ENCODE measurements at places on chromosomes 11 and 22.

GRCh38 chr11:66864924-66865697 lies 8.2 kb downstream of the LRFN4 start:
- no peak for DNase-seq

GRCh38 chr22:19625331-19626041 lies 88.8 kb upstream of the SEPTIN5 start:
- DNase-seq, result no peak

DNA sequence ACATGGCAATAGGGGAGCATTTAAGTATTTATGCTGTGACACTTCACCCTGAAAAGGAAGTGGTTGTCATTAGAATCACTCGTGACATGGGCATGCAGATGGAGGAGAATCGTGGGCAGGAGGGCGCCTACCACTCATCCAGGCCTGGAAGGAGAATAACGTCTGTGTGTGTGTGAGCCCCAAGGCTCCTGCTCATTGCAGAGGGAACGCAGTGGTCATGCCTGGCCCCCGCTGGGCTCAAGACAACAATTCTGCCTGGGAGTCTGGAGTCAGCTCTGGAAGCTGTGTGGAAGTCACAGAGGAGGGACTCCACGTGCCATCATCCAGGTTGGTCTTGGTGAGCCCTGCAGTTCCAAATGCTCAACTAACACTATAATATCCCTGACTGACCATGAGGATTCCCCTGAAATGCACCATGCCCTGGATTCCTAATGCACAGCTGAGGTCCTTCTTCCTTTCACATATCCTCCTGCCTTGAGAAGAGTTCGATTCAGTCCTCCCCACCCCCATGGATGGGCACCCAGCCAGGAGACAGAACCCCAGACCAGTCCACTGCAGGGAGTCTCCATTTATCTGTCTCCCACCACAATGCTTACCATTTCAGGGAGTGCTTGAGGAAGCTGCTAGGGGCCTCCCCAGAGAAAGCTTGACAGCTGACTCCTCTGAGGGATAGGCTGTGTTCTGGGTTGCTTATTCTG lies 446.9 kb upstream of the B3GAT1 start:
- DNase-seq, result no peak

- DNase-seq, result no peak
Observed at GRCh38 chr11:35937111-35937510, 6.8 kb upstream of the LDLRAD3 start.

DNA sequence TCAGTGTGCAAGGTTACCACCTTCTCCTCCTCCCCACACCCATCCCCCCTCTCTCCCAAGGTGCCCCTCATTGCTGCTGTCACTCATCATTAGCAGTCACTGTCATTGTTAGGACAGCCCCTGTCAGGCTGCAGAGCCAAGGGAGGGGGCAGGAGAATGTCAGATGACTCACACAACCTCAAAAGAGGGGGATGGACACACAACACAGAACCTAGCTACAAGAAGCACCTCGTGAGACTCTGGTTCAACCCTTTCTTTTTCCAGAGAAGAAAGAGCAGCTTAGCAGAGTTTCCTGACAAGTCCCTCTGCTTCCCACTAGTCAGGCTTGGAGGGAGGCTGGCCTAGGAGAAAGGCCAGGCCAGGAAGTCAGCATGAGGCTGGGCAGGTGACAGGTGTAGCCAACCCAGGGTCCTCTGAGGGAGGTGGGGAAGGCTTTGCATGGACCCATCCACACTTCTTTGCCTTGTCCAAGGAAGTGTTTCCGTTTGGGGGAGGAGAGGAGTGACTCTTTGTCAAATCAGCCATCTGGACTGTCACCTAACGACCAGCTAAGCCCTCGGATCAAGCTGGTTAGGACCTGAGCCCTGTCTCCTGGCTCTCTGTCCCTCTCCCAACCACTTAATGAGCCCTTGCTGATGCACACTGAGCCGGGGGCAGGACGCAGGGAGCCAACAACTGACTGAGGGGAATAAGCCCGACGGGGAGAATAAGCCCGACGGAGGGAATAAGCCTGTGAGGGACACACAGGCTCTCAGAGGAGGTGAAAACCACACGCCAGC lies 18.3 kb downstream of the ADORA2A start:
- no peak for DNase-seq

DNA sequence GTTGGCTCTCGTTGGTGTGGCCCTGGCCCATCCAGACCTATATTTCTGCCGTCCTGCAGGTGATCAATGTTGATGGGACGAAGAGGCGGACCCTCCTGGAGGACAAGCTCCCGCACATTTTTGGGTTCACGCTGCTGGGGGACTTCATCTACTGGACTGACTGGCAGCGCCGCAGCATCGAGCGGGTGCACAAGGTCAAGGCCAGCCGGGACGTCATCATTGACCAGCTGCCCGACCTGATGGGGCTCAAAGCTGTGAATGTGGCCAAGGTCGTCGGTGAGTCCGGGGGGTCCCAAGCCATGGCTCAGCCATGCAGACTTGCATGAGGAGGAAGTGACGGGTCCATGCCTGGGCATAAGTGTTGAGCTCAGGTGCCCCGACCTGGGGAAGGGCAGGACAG lies 57.1 kb upstream of the PPP6R3 start:
- DNase-seq, result no peak

DNA sequence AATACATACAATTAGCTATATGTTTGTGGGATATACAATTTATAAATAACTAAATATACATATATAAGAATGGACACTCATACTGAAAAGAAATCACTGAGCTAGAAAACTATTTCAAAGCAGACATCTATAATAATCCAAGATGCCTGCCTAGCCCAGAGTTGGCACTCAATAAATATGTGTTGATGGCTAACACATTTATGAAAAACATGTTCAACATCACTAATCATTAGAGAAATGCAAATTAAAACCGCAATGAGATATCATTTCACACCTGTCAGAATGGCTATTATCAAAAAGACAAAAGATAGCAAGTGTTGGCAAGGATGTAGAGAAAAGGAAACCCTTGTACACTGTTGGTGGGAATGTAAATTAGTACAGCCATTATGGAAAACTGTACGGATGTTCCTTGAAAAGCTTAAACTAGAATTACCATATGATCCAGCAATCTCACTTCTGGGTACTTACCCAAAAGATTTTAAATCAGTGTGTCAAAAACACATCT lies 29.8 kb downstream of the POU2AF1 start:
- DNase-seq, result no peak

GRCh38 chr11:30455025-30455424 lies 131.1 kb downstream of the MPPED2 start:
- DNase-seq, result no peak
